ENCODE measurements at places on chromosomes 16 and 17.

- no peak for DNase-seq
Observed at GRCh38 chr16:72992142-72992601, 55.8 kb downstream of the ZFHX3 start.

- no peak for DNase-seq
Observed at GRCh38 chr16:55542459-55543082, 23.9 kb upstream of the CAPNS2 start.

GRCh38 chr16:3998793-3999478, 117.3 kb downstream of the ADCY9 start:
- DNase-seq: no peak

DNA sequence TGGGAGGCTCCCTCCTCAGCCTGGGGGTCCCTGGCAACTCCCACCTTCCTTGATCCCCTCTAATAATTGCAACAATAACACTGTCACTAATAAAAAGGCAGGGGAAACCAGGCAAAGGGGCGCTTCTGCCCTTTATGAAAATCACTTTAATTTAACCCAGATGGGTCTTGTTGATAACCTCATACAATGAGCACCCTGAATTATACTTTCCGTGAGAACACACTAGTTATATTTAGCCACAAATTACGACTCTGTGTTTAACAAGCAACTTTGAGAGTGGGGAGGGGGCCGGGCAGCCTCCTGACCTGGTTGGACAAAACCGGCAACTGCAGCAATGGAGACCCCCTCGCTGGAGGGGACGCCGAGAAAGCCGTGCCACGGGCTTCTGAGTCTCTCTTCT, 5.7 kb upstream of the BAHCC1 start:
- DNase-seq: no peak

- DNase-seq: no peak
Observed at GRCh38 chr17:80727409-80727755, 182.7 kb downstream of the RPTOR start.

DNA sequence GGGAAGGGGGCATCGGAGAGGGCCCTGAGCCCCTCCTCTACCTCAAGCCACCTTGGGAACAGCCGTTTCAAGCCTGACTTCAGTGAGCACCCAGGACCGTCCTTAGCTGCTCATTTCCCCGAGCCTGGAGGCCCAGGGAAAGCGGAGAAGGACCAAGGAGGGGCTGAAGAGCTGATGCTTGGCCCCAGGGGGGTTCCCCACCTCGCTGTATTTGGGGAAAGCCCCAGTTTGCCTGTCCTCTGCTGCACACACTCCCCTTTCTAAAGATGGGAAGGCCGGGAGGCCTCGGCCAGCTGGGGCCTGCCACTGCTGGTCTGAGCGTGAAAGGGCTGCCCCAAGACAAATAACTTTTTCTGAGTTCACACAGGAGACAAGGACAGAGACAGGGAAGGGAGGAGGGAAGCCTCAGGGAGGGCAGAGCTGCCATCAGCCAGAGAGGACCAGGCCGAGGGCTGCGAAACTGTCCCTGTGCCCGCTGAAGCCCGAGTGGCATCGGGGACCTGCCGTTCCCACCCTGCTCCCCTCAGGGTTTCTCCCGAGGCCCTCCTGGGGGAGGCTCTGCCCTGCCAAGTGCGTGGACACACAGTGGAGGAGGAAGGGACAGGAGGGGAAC, 11.6 kb downstream of the ZACN start:
- DNase-seq: no peak

DNA sequence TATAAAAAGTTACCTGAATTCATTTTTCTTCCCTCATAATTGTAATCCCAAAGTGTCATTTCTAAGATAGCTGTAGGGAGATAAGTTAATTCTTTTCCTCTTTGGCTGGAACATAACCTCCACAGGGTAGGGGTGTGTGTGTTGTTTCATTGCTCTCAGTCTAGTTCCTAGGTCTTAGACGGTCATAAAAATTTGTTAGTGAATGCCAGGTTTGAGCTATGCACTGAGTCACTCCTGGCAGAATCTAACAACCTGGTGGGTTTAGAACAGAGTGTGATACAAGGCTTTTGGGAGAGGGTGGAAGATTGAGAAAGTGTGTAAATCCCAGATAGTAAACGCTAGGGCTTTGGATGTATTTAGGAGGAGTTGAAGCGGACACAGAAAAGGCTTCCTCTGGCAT, 894 bp upstream of the PHKG2 start:
- no peak for DNase-seq

DNA sequence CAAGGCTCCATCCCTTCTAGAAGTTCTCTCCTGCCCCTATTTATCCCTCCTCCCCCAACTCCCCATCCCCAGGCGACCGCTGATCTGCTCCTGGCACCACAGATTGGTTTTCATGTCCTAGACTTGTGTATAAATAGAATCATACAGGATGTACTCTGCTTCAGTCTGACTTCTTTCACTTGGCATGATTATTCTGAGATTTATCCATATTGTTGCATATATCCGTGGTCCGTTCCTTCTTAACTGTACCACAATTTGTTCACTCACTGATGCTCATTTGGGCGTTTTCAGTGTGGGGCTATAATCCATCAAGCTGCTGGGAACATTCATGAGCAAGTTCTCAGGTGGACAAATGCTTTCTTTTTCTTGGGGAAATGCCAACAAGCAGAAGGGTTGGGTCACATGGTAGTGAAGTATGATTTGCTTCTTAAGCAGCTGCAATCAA, 23.9 kb downstream of the PITPNM3 start:
- no peak for DNase-seq

- no peak for DNase-seq
Observed at GRCh38 chr16:9665851-9666271, 516.4 kb downstream of the GRIN2A start.

DNA sequence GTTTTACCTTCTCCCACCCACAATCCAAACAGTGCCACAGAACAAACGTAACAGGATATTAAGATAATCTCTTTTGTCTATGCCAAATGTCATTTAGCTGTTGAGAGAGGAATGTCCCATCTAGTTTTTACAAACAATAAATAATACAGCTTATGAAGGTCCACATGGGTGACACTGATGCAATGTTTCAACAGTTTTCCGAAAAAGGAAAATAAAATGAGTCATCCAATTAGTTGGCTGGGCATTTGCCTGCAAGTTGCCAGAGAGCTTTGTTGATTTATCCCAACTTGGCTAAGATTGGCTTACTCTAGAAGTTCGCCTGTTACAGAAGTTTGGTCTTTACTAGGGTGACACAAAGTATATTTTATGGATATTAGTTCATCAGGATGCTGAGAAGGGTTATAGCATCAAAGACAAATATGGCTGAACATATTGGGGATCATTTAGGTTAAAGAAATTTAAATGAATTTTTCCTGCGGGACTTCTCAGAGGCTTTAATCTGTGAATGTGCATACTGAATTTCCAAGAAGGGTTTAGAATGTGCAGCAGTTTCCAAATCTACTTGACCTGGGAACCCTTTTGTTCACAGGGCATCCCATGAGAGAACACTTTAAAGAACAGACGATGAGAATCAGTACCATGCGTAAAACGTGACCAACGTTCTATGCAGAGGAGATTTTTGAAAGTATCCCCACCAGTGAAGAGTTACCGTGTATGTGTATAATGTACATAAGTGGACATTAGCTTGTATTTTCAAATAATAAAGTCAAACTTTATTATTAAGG, 73.1 kb downstream of the CDH13 start:
- DNase-seq: no peak

GRCh38 chr17:48719642-48720265, 2.6 kb downstream of the PRAC1 start:
- DNase-seq: no peak

DNA sequence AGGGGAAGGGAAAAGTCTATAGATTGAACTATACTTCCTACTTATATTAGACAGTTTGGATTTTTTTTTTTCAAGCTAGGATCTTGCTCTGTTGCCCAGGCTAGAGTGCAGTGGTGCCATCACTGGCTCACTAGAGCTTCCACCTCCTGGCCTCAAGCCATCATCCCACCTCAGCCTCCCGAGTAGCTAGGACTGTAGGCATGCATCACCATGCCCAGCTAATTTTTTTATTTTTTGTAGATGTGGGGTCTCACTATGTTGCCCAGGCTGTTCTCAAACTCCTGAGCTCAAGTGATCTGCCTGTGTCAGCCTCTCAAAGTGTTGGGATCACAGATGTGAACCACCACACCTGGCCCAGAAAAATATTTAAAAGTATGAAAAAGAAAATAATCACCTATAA, 121.0 kb upstream of the HAS3 start:
- DNase-seq: no peak

- DNase-seq: no peak
Observed at GRCh38 chr16:30524575-30525568, 1.5 kb downstream of the ZNF768 start.

DNA sequence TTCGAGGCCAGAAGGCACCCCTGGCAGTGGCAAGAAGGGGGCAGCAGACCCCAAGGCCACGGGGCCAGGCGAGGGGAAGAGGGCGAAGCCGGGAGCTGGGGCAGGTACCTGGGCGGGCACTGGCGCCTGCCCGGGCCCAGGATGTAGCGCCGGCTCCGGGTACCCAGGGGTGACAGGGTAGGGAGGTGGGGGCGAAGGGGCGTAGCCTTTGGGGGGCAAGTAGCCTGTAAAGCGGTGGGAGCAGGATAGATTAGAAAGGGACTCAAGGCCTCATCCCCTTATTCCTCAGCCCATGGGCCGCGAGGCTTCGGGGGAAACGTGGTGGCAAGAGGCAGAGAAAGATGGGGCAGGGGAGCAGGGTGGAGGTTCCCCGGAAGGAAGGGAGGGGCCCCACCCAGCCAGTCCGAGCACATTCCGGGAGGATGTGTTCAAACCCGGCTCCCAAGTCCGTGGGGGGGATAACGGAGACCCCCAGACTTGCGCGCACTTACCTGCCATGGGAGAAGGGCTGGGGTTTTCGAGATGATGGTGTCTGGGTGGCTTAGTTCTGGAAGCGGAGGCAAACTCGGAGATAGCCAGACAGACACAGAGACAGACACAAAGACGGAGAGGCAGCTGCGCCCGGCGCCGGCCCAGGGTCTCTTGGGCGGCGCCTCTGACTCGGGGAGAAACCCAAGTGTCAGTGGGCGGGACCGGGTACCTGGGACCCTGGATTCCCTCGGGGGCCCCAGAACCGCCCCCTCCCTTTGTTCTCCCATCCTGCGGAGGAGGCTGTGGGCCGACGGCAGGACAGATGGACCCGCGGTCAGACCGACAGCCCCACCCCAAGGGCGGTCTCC, 493 bp downstream of the PLSCR3 start:
- DNase-seq: no peak

DNA sequence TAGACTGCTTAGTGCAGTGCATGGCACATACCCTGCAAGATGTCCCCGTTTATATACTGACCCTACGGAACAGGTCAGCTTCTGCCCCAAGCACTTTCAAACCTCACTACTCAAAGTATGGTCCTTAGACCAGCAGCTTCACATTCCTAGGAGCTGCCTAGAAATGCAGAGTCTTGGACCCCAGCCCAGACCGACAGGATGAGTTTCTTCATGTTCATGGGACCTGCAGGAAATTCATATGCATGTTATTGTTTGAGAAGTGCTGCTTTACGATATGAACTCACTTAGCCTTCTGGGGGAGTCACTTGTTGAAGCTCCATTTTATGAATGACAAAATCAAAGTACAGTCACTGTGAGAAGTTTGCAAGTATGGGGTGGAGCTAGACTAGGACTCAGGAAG, 82.6 kb downstream of the DYNLRB2 start:
- DNase-seq: no peak

GRCh38 chr16:88074041-88074440, 122.8 kb downstream of the BANP start:
- no peak for DNase-seq

DNA sequence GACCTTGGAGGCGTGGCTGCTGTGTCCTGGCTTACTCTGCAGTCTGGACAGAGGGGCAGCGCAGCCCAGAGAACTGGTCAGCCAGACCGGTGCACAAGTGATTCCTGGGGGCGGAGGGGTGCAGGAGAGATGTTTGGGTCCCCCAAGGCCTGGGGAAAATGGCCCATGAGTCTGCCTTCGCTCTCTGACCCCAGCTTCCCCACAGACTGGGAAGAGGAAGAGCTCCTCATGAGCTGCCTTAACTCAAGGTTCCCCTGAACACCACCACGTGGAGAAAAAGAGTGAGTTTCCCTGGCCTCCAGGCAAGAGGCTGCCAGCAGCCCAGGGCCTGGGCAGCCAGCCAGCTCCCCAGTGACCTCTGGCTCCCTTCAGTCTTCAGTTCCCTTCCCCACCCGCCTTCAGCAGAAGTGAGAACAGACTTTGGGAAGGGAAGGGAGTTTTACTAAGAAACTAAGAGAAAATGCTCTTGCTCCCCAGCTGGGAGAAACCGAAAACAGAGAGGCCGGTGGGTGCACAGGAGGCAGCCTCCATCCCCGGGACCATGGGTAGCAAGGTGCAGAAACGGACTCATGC, 2.0 kb upstream of the C17orf99 start:
- no peak for DNase-seq

- no peak for DNase-seq
Observed at GRCh38 chr17:72726936-72727335, 365.6 kb downstream of the SLC39A11 start.

GRCh38 chr17:39244600-39245570, 19.1 kb upstream of the STAC2 start:
- no peak for DNase-seq

DNA sequence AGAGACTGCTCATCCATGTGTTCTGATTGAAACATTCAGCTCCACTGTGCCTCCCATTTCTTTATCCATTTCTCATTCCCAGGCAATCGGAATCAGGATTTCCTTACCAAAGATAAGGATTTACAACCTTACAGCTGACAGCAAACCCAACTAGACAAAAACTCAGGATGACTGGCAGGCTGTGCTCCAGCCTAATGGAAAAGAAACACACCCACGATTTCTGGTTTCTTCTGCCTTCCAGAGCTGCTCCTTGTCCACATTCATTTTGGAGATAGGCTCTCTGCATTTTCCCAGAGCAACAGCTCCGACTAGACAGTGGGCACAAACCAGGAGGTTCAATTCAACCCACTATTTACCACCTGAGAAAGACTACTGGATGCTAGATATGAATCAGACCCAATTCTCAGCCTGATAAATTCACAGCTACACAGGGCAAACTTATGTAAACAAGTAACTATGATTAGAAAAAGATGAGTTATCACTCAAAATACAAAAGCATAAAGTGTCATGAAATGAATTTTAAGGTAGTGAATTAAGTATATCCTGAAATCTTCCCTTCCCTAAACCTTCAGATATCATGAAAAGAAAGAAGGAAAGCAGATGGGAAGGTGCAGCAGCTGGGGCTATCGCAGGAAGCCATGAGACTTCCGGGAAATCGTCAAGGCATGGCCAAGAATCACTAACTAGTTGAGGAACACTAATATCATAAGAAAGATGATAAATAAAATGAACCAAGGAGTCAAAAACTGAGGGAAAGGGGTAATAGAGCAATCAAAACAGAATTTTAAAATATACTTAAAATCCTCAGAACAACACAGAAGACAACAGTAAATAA, 44.8 kb upstream of the CLEC18B start:
- DNase-seq: no peak

DNA sequence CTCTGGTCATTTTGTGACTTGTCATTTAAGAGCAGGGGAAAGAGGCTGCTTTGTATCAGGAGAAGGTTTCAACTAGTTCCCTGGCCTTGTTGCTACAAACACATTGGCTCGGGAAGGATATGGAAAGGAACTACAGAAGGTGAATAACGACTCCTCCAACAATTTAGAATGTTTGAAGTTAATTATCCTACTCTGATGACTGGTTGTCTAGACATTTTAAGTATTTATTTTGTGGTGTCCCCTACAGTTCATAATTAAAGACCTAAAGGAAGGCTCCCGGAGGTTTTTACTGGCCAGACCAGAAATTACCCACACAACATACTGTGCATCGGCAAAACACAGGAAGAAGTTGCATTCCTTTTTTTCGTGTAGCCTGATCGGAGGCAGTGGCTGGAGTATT, 515.8 kb upstream of the SALL1 start:
- no peak for DNase-seq
